ENCODE measurements at places on chromosomes 5 and 9. TPM values are rescaled to one million over a fixed set of nuclear protein-coding genes. Genes with fewer than 3 reads are reported as not detected.

DNA sequence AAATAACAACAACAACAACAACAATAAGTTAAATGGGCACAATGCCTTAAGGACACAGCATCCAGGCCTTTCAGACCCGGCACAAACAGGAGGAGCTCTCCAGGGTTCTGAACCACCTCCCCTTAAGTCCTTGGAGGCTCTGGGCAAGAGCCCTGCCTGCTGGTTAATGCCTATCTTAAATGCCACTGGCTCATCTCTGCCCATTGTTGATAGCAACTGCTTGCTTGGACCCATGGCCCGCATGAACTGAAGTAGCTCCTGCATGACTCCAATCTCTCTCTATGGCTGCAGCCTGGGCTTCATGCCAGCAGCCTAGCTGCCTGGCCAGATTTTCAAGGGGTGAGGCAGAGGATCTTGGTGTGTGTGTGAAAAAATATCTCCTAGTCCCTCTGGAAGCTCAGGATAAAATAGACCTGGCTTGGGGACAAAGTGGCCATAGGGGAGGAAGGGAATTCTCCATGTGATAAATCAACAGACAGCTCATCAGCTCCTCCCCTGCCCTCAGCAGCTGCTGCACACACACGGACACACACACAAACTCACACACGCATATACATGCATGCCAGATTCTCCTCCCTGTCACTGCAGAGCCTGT is 27.4 kb downstream of the FAM219A start:
- DNase-seq = no peak
- H3K27ac ChIP-seq = no peak overlapping the region
- no peaks in the 10 kb centered on the region for H3K27me3 ChIP-seq
- H3K4me3 ChIP-seq = no peak overlapping the region

DNA sequence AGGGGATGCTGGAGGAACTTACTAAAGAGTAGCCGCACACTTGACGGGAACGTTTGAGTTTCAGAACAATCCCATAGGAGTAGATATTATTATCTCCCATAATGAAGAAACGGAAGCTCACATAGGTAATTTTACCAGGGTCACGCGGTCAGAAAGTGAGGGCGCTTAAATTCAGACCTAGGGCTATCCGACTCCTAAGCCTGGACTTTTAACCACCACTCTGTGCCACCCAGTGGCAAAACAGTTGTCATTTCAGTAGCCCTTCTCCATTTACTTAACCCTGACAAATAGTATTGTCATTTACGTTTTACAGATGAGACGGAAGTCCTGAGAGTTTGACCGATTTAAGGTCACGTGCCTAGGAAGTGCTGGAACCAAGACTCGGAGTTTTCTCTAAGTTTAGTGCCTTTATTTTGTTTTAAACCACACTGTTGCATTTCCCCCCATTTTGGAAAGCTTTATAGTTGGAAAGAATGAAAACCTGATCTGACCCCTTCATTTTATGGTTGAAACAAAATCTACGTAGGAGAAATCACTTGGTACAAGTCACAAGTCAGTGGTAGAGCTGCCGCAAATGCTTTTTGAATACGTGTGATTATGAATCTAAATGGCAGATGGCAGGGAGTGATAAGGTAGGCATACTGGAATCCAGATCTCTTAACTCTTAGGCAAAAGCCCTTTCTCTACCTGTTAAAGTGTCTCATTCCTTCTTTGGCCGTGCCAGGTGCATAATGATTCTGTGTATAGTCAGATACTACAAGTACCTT is 650 bp downstream of the MRRF start:
- H3K36me3 ChIP-seq = peaks cover 4% of the 10 kb centered on the region
- H3K27me3 ChIP-seq = no peaks in the 10 kb centered on the region
- peak overlapping the region; percentile 95 for H3K4me3 ChIP-seq
- peak overlapping the region; percentile 99 for H3K27ac ChIP-seq

- no peak for DNase-seq
- H3K4me3 ChIP-seq = no peak overlapping the region
- H3K36me3 ChIP-seq = no peaks in the 10 kb centered on the region
- H3K4me1 ChIP-seq = peaks cover 10% of the 10 kb centered on the region
- no peaks in the 10 kb centered on the region for H3K27me3 ChIP-seq
Measured at GRCh38 chr5:108101130-108101529, 280.8 kb downstream of the FBXL17 start.

DNA sequence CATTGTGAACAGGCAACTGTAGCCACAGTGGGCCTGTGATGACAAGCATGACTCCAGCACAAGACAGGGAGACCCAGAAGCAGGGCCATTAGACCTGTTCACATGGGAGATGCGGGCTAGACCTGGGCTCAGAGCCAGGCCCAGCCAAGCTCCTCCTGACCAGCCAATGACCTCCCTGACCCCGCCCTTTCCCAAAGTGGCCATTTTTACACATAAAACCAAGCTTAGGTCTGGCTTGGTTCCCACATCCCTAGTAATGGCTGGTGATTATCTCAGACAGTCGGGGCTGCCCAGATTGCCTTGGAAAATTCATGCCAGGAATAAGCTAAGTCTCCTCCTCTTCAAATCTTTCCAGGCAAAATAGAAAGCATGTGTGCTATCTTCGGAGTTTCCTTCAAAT is 94.1 kb downstream of the FRMD3 start:
- no peak for DNase-seq
- peaks cover 3% of the 10 kb centered on the region for H3K4me1 ChIP-seq
- no peak overlapping the region for H3K27ac ChIP-seq
- H3K4me3 ChIP-seq = no peak overlapping the region
- H3K27me3 ChIP-seq = no peaks in the 10 kb centered on the region

- no peak overlapping the region for H3K27ac ChIP-seq
- no peak for DNase-seq
- no peaks in the 10 kb centered on the region for H3K36me3 ChIP-seq
- peaks cover 20% of the 10 kb centered on the region for H3K4me1 ChIP-seq
- peaks cover 4% of the 10 kb centered on the region for H3K27me3 ChIP-seq
- H3K4me3 ChIP-seq = no peak overlapping the region
Measured at GRCh38 chr9:114774524-114774923, 31.3 kb downstream of the TNFSF15 start.

Gene ARL14EPL
- not detected for total RNA-seq

Gene NR5A1
- not detected for total RNA-seq

Gene ADGRD2
- not detected for total RNA-seq

Gene CD14
- not detected for total RNA-seq

Gene GPR21
- 5.5 TPM for total RNA-seq
